ENCODE measurements at places on chromosomes 2 and 18.

DNA sequence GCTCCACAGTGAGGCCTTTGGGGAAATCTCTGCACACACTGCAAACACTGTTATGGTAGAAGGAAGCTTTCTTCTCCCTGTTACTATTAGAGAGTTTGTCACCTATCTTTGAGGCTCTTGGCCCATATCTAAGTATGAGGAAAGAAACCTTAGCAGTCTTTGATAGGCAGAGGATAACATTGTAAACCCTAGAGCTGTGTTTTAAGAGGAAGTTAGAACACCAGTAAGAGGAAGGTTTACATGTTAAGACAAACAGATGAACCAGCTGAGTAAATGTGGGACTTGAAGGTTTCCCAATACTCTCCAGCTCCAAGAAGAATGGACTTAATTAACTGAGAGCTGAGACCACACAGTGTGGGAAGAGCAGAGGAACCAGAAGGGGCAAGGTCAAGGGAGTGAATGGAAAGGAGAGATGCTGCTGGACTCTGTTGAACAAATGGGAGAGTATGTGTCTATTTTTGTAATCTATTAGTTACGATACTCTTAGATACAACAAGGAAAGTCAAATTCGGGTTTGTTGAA is 257.0 kb downstream of the DPP10 start:
- ATAC-seq: no peak

DNA sequence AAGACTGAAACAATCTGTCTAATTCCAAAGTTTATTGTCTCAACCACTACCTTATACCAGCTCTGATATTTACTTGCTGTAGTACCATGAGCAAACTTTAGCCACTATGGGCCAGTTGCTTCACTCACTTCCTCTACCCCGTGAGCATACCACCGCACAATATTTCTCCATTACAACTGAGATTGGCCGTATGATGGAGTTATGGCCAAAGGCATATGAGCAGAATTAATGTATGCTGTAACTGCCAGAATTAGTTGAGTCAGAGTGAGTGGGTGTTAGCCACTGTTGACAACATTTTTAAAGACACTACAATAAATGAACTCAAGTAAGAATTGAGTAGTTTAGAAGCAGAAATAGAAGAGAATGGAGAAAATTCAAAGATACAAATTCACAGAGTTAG is 69.7 kb downstream of the LRATD1 start:
- ATAC-seq: no peak

GRCh38 chr2:8857709-8858108 is 20.3 kb upstream of the KIDINS220 start:
- no peak for ATAC-seq

DNA sequence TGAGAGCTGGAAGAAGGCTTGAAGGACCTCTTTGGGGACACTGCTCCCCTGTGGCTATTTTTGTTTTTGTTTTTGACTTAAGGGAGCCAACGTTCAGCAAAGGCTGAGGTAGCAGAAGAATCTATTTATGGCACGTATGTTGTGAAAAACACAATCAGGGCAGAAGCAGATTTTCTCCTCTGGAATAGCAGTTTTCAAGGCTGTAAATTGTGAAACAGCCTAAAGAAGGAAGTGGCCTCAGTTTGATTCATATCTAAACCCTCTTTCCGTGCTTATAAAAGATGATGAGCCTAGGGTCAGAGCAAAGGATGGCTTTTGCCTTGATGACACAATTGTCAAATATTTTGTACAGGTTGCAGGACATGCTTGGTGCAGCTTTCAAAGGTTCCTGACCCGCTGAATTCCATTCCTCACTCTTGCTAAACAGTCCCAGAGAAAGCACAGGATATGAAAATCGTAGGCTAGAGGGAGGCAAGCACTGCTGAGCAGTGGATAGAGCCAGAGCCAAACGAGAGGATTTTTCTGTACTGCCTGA is 106.2 kb upstream of the DLX2 start:
- ATAC-seq: peak; percentile 61

- peak; percentile 99 for ATAC-seq
Measured at GRCh38 chr18:67525328-67526099, 9.0 kb upstream of the DSEL start.

DNA sequence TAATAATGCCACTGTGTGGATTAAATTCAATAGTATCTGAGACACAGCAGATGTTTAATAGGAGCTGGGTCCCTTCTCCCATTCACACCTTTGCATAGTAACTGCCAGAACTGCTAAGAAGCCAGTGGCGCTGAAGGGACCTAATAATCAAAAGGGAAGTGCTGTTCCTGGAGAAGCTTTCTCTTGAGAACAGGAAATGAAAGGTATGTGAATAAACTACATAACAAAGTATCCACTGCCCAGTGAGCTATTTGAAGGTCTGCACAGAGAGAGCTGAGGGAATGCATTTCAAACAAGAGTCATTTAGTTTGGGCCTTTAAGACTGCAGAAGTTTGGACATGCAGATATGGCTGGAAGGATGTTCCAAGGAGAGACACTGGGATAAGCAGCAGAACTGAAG is 56.1 kb upstream of the KIDINS220 start:
- no peak for ATAC-seq

GRCh38 chr2:220648628-220649027 is 923.5 kb downstream of the EPHA4 start:
- ATAC-seq: no peak

DNA sequence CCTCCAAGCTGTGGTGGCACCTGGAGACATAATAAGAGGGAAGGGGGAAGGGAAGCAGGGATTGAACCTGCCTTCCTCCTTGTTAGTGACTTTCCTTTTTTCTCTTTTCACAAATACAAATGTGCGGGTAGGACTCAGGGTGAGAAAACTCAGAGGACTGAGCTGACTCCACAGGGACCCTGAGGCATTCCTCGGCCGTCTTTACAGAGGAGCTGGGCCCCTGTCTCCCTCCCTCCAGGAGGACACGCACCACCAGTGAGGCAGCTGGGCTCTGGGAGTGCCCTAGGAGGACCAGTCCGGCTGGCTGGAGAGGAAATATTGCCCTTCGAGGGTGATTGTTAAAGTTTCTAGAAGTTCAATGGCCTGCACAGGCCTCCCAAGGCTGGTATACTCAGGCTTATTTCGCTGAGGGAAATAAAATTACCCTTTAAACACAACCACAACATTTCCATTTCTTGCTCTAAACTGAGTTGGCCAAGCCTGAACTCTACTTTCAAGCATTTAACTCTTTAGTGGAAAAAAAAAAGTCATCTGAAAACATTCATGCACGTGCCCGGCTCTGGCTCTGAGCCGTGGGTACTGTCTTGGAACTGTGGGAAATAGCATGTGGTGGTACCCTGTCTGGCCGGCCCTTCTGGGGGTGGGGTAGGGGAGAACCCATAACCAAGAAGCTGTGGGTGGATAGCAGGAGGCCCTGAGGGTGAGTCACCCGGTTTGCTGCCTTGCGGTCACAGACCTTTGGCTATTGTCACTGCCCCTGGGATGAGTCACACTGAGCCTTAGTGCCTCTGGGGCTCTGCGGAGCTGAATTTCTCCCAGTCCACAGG is 116.0 kb downstream of the COPS8 start:
- ATAC-seq: peak; percentile 40

GRCh38 chr2:30716123-30716900 is 90.9 kb downstream of the CAPN13 start:
- ATAC-seq: no peak

DNA sequence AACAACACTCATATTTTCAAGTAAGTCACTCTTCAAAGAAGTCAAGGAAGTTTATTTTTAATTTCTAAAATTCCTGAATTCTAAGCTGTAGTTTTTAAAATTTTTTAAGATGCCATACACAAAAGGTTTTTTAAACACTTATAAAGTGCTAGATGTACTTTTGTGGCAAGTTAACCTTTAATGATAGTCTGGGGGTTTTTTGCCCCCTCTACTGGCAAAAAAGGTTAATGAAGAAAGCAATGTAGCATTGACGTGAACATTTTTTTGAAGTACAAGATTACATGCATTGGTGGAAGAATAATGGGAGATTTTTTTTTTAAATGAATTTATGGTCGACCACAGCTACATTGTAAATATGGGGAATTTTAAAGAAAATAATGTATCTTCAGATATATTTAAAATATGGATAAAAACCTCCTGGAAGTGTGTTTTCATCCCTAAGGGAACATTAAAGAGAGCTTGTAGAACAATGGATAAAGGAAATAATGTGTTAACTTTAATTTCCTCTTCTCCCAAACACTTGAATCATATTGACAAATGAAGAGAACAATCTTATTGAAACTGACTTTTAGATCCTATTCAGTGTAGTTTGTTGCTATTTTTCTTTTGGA is 12.6 kb downstream of the ITPRID2 start:
- peak; percentile 79 for ATAC-seq

DNA sequence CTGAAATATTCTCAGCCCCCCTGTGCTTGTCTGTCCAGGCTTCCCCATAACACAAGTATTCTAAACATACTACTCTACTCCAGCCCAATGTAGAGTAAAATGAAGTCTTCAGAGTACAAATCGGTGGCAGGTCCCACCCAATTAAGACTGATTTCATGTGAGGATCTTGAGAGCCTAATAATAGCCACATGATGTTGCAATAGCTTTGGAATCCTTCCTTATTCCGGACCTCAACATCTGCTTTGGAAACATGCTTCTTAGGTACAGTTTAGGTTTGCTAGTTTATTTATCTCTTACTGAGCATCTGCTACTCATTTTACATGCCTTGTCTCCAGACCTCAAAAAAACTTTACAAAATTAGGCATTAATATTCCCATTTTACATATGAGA is 207.3 kb upstream of the RAB6C start:
- no peak for ATAC-seq

DNA sequence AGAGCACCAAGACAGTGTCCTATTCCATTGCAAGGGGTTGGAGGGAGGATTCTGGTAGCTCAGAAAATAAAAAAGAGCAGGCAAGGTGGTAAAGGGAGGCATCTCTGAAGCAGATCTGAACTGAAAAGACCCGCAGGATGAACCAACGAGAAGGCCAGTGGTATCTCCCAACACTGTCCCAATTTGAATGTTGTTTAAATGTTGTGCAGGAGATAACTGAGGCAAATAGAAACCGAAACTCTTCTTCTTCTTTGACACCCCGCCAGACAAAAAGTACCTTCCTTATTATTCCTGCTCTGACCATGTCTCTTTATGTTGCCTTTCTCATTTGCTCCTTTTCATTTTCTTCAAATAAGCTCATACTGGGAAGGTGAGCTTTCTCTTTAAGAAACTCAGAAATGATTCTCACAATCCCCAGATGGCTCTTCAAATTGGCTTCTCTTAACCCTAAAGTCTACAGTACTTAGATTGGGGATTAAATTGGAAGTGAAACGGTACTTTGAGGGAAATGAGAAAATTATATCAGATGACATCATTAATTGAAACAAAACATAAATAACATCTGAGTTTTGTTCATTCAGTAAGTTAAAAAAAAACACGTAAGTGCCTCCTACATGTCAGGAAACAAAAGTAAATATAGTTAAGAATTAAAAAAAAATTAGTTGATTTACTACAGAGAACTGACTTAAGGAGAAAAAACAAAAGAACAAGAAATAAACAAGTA is 143.6 kb downstream of the WDPCP start:
- no peak for ATAC-seq

DNA sequence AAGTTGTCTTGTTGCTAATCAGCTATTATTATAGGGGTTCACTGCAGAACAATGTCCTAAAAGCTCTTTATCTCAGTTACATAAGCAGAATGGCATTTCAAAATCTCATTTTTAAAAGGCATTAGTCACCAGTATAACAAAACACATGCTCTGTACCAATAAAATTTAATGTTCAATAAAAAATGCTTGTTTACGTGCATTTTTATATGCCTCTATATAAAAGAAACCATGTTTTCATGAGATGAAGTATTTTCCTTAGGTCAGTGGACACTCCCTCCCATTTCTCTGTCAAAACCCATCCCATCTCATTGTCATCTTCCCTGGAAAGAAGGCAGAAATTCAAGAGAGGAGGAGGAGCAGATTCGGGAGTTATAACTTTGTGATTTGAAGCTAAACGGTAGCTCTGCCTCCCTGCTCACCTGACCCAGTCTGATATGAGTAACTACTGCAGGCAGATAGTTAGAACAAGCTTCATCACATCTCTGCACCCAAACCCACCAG is 231.9 kb upstream of the SIX2 start:
- peak; percentile 14 for ATAC-seq

DNA sequence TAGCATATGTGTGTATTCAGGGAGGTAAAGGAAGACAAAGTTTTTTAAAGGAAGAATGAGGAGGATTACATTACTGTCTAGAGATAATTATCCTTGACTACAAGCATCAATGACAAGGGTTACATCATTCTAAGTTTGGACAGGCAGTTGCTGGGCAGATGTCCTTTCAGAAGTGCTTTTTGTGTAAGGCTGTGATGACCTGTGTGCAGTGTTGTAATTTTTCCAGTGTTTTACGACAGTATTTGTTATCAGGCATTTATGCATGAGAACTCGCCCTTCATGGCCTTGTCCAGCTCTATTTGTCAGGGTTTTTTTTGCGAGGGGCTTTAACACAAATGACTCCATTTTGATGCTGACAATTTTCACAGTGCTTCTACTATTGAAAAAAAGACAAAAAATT is 658.3 kb upstream of the NXPH2 start:
- no peak for ATAC-seq

- ATAC-seq: no peak
Measured at GRCh38 chr2:119525614-119526013, 1.3 kb upstream of the SCTR start.

- ATAC-seq: no peak
Measured at GRCh38 chr2:221337957-221338685, 234.0 kb downstream of the EPHA4 start.

DNA sequence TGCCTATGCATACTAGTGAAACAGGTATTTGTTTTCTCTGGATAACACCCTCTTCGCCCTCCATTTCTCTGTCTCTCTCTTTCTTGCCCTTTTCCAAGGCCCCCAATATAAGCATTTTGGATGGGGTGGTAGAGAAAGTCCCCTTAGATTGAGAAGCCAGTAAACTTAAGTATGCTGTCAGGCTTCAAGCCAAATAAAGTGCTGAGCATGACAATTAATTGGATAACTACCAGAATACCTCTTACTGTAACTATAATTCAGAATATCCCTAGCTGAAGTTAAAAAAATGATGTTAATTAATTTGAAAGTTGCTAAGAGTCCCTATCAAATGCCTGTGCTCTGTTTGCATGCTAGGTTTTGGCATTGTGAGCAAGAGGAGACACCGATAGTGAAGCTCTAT is 324.8 kb downstream of the PARD3B start:
- no peak for ATAC-seq

GRCh38 chr2:161421686-161422085 is 5.6 kb downstream of the TBR1 start:
- no peak for ATAC-seq

DNA sequence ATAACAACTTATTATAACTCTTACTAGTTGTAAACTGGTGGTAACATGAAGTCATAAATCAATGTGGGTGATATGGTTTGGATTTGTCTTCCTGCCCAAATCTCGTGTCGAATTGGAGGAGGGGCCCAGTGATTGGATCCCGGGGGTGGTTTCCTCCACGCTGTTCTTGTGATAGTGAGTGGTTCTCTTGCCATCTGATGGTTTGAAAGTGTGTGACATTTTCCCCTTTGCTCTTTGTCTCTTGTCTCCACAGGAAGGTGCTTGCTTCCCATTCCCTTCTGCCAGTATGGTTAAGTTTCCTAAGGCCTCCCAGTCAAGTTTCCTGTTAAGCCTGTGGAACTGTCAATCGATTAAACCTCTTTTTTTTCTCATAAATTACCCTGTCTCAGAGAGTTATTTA is 321.6 kb downstream of the DSEL start:
- ATAC-seq: no peak

- no peak for ATAC-seq
Measured at GRCh38 chr2:62998949-62999348, 51.7 kb upstream of the OTX1 start.

GRCh38 chr2:20823917-20824316 is 1.0 kb upstream of the LDAH start:
- no peak for ATAC-seq
